Stimulated activated CD4-positive, alpha-beta T cell treated with anti-CD3 and anti-CD28 coated beads, Interleukin-2, amount 100 ng/mL, for 4 hours (primary cell): ENCODE measurements at places on chromosomes 11 and 22.

DNA sequence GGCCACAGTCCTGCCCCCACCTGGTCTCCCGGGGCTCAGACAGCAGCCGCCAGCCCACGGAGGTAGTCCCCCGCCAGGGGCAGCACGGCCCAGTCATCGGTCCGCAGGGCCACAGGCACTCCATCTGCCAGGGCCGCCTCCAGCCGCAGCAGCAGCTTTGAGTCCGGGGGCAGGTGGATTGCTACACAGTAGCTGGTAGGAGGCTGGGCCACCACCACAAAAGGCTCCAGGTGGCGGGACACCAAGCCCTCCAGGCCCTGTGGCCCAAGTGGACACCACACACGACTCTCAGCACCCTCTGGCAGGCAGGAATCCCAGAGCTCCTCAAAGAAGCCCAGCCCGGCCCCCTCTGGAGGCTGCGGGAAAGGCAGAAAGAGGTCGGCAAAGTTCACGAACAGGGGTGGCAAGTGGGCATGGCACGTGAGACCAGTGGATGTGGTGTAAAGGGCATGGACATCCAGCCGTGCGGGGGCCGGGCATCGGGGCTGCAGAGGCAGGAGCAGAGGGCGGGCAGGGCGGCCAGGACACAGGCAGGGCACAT lies 2.9 kb downstream of the AP5B1 start:
- DNase-seq = no peak

DNA sequence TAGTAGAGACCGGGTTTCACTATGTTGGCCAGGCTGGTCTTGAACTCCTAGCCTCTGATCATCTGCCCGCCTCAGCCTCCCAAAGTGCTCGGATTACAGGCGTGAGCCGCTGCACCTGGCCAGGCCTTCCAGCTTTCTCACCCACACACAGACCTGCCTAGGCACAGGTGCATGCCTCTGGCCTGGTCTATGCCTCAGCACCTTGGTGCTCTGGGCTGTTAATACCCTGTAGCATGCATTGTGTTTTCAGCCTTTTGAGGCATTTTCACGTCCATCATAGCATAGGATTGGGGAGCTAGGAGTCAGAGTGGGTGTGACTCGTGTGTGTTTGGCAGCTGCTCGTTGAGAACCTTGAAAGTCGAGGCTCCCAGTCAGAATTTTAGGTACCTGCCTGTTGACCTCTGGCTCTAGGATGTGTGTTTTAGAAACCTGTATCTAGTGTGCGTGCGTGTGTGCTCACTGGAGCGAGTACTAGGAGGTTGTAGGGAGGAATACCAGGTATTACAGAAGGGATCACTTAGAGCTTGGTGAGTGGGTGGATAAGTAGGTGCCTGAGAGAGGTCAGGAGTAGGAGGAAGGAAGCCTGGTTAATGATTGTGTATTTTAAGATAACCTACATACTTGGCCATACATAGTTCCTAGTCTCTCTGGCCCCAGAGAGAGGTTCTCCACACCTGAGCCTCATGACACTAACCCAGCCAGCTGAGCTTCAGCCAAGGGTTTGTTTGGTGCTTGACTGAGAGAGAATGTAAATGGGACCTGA lies 20.0 kb downstream of the CRKL start:
- no peak for DNase-seq

GRCh38 chr11:126392633-126393013 lies 37.1 kb downstream of the ST3GAL4 start:
- DNase-seq = no peak

DNA sequence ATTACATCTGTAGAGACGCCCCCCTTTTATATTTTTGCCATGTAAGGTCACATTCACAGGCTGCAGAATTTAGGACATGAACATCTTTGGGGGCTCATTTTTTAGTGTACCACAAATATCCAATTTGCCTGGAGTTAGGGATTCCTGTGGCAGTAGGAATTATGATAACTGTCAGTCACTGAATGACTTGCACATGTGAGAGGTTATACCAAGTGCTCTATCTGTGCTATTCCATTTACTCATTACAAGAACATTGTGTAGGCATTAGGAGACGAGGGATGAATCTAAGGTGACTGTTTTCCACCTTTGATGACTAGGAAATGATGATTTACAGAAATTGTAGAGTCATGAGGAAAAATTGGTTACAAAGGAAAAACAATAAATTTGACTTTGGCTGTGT lies 79.3 kb downstream of the LIF start:
- no peak for DNase-seq

DNA sequence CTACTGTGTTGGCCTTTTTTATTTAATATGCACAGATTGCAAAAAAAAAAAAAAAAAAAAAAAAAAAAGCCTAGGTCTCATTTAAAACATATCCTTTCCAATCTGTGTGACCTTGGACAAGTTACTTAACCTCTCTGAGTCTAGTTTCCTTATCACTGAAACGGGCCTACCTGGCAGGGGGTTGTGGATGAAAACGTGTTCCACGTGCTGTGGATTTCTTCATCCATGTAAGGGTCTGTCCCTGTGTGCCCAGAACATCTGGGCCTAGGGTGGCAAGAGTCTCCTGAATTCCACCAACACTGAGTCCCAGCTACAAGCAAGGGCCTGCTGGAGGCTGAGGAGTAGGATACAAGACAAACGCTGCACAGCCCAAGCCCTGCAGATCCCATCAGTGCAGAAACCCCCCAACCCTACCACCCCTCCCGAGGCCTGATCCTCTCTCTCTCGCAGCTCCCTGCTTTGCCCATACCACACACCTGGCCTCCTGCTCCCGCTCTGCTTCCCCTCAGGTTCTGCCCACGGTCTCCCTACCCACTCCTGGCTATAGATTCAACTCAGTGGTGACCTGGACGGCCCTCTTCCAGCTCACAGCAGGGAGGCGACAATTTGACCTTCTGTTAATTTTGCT lies 4.7 kb upstream of the GNAZ start:
- DNase-seq = no peak

DNA sequence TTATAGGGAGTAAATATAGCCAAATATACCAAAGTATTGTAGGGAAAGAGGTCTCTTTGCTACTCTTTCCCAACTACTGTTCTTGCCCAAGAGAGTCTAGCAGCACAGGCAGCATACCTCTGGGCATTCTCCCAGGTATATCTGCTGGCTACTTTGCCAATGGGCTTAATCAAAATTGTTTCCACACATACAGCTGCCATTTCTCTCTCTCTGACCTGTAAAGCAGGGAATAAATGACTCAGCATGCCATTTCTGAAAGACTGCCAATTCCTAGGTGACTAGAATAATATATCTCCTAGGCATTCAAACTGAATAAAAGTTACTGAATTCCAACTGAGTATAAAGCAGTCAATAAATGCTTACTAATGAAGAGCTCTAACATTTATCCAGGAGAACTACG lies 44.6 kb downstream of the RDX start:
- no peak for DNase-seq
